ENCODE measurements at places on chromosomes 6 and 20. TPM values are rescaled to one million over a fixed set of nuclear protein-coding genes. Genes with fewer than 3 reads are reported as not detected.
A peak's percentile ranks its signal among the peaks of the same experiment; 100 is the strongest.

- ATAC-seq = no peak
Observed at GRCh38 chr6:128347123-128347522, 173.3 kb downstream of the PTPRK start.

- peak; percentile 51 for ATAC-seq
Observed at GRCh38 chr20:34874094-34874654, 1.5 kb upstream of the GGT7 start.

Gene EMILIN3
- 0.12 TPM for total RNA-seq

- ATAC-seq = no peak
Observed at GRCh38 chr6:165936660-165937059, 231.0 kb downstream of the TBXT start.

- no peak for ATAC-seq
Observed at GRCh38 chr6:45377043-45377553, 636 bp downstream of the SUPT3H start.

Gene PI16
- 0.20 TPM for total RNA-seq

DNA sequence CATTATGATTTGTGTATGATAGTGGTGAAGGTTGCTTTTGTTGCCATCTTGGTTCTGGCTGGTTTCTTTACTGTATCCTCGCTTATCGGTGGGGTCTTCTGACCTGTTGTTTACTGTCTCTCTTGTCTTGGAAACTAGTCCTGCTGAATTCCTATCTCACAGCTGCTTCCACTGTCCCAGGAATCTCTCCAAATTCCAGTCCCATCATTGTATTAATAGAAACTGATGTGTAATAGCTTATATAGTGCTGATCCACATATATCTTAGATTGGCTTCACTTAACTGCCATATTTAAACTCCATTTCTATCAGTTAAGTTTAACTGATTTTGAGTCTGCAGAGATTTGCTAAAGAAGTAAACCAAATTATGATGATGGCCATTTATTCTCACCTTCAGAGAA lies 5.9 kb downstream of the GTF2H5 start:
- no peak for ATAC-seq

Gene RSPH9
- total RNA-seq = not detected

GRCh38 chr20:32125506-32125905 lies 16.0 kb downstream of the TM9SF4 start:
- ATAC-seq = no peak

GRCh38 chr20:15317546-15318232 lies 980.3 kb upstream of the FLRT3 start:
- no peak for ATAC-seq

GRCh38 chr20:48801197-48801596 lies 26.6 kb downstream of the PREX1 start:
- no peak for ATAC-seq

Gene FLOT1
- total RNA-seq = 75.0 TPM

DNA sequence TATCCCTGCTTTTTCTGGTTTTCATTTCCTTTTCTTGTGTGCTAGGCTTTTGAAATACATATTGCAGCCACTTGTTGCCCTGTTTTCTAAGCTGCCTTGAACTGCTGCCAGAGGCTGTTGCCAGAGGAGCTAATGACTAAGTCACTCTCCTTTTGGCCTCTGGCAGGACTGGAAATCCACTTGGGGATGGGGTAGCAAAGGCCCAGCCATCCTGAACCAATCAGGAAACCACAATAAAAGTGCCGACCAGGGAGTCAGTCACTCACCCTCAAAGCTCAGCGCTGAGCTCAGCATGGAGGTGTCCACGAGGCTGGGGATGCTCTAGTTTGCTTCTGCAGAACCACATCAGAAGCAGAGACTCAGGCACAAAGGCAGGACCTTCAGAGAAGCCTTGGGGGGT lies 813.0 kb downstream of the DHX35 start:
- peak; percentile 78 for ATAC-seq

DNA sequence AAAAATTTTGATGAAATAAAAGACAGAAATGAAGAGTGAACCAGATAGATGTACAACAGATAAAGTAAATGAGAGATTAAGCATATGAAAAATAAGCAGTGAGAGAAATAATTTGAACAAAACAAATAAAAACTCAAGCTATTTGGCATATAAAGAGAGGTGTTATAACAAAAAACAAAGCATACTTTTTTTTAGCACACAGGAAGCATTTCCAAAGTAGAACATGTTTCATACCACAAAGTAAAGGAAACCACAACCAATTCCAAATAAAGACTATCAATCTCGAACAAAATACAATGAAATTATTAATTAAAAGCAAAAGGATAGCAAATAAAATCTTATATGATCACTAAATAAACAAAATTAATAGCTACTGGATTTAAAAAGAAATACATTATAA lies 6.8 kb downstream of the THEMIS start:
- no peak for ATAC-seq

DNA sequence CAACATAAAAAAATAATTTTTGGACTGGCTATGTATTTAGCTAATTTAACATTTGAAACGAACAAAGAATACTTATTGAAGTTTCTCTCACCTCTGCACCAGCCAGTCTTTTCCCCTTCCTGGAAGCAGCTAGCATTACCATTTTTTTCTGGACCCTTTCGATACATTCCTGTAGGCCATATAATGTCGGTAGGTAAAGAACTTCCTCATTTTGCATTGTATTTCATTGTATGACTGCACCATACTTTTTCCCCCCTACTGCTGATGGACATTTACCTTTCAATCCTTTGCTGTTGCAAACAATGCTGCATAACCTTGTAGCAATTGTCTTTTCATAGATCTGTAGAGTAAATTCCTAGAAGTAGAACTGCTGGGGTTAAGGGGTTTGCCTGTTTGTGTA lies 17.6 kb downstream of the CBFA2T2 start:
- no peak for ATAC-seq

DNA sequence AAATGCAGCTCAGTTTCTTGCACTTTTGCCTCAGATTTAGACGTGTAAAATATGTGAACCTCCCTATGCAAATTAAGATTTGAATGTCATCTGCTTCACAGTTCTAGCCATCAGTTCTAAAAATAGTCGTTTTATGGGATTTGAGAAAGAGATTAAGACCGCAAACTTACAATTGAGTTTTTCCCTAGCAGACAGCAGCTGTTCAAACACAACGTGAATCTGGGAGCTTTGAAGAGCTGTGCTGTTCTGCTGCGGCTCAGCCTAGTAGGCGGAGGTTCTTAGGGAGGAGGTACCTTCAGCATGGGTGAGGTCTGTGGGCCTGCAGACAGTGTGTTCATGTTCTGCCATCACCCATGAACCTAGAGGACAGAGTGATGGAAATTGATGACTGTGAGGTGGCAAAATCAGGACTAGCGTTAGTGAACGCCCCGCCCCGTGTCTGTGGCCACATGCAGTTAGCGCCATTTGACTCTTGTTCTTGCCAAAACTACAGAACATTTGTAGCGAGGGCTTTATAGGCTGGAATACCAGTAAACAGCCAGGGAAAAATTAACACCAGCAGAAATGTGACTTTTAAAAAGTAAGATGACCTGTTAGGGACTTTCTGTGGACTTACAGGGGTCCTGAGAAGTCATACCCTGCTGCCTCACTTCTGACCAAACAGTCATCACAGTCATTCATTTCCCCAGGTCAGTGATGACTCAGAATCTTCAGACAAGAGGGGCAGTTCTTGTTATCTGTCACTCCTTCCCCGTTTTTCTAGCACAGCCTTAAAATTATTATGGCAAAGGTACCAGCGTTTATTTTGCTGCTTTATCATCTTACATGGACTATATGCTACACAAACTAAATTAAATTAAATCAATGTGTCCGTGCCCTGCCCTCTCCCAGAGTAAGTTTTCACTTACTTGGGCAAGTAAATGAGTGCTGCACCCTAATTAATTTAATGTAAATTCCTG lies 84.3 kb upstream of the TMEM181 start:
- ATAC-seq = peak; percentile 36

DNA sequence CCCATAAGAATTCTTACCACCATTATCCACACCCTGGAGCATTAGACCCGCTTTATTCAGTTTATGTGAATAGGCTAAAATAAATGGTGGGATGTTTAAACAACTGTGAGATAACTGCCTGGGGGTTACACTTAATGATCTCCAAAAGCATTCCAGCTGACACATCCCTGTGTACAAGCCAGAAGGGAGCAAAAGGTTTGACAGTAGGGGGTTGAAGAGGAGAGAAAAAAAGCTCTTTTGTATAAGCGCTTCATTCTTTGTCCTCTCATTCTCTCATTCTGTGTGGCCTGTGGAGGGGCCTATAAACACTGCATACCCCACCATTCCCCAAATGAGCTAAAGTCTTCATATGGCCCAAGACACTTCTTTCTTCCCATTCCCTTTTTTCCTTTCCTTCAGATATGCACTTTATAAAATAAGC lies 30.8 kb upstream of the COL21A1 start:
- no peak for ATAC-seq

- ATAC-seq = no peak
Observed at GRCh38 chr20:23412026-23412425, 9.3 kb downstream of the NAPB start.

Gene TMX4
- total RNA-seq = 18.9 TPM

- ATAC-seq = no peak
Observed at GRCh38 chr6:30113841-30114240, 951 bp upstream of the TRIM31 start.

GRCh38 chr20:61483336-61484067 lies 231.4 kb downstream of the CDH4 start:
- no peak for ATAC-seq

Gene GATA5
- total RNA-seq = not detected

DNA sequence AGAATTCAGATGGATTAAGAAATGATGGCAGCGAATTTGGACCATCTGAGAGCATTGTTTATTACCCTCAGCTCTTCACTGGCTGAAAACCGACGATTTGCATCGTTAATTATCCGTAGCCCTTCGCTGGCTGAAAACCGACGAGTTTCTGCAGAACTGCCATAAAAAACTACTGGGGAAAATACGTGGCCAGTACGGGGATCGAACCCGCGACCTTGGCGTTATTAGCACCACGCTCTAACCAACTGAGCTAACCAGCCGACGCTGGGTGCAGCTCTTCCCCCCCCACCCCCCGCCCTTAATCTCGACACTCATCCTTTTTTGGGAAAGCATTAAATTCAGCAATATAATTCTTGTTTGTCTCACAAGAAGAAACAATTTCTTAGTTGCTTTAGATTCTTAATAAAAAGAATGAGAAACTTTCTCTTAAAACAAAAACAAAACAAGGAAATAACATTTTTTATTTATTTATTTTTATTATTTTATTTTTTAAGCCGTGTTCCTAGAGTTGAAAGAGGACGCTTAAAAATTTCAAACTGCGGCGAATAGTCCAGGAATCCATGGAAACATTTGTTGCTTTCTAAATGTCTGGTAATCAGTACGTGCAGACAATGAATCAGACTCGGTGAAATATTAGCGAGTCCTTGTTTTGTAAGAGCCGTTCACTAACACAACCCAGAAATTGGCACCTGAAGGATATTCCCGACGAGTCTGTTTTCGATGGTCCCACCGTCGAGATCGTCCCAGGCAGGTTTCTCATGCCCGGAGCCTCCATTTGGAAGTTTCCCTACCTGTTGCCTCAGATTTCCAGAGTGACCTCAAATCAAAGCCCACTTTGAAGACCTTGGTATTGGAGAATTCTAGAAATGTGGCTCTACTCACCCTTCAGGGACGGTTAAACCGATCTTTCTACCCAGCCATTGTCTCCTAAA lies 27.8 kb downstream of the PRSS16 start:
- ATAC-seq = no peak

GRCh38 chr6:6812427-6812826 lies 223.9 kb downstream of the LY86 start:
- ATAC-seq = no peak

GRCh38 chr6:35449287-35449881 lies 2.8 kb upstream of the FANCE start:
- peak; percentile 53 for ATAC-seq

GRCh38 chr6:44074813-44075646 lies 52.2 kb downstream of the MRPL14 start:
- ATAC-seq = peak; percentile 54

- ATAC-seq = no peak
Observed at GRCh38 chr20:10761786-10762185, 88.0 kb upstream of the JAG1 start.

Gene SOX18
- 5.4 TPM for total RNA-seq

Gene TCFL5
- 5.0 TPM for total RNA-seq

- ATAC-seq = no peak
Observed at GRCh38 chr6:108686896-108687295, 126.2 kb downstream of the FOXO3 start.

Gene FILIP1
- total RNA-seq = 0.60 TPM

- no peak for ATAC-seq
Observed at GRCh38 chr6:31640612-31641011, 11.8 kb downstream of the BAG6 start.

Gene TCP11
- total RNA-seq = not detected

DNA sequence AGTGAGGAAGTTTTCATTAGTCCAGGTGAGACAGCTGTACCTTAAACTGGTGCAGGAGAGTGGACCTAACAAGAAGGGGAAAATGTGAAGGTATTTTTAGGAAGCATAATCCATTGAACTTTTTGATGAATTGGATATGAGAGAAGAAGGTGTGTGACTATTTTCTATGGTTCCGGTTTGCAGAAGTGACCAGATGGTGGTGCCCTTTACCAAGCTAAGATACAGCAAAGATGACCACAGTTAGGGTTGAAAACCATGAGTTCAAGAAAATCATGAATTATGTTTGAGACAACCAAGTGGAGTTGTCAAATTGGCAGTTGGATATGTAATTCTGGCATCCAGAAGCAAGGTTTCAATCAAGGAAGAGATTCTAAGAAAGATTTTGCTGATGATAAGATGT lies 61.9 kb upstream of the NRSN1 start:
- ATAC-seq = no peak

Gene SLA2
- 0.12 TPM for total RNA-seq

DNA sequence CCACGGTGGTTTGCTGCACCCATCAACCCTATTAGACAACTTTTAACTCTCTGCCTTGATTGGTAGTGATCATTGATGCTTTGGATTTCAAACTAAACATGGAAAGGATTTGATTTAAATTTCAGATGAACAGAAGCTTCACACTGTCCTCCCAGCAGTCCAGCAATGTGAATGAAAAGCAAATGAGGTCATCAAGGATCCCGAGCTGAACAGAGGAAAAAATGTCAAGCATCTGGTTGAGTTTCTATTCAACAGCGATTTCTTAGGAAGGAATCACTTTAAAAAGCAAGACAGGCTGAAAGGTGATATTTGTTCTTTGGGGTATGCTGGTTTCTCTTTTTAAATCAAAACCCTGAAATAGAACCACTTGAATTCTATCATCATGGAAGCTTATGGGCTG lies 10.6 kb upstream of the SAMD3 start:
- no peak for ATAC-seq

GRCh38 chr6:52109171-52109571 lies 21.8 kb upstream of the PKHD1 start:
- no peak for ATAC-seq

GRCh38 chr6:143727035-143727434 lies 49.3 kb downstream of the PHACTR2 start:
- ATAC-seq = no peak

Gene RNF217
- 21.8 TPM for total RNA-seq

Measured in esophagus mucosa (tissue), 1 donor.